ENCODE measurements at places on chromosomes 7 and 10. TPM values are rescaled to one million over a fixed set of nuclear protein-coding genes. Genes with fewer than 3 reads are reported as not detected.

The NKX6-2 gene
- not detected for polyA plus RNA-seq

The TSPAN33 gene
- 55.0 TPM for polyA plus RNA-seq

The PON1 gene
- not detected for polyA plus RNA-seq

The MKLN1 gene
- 19.3 TPM for polyA plus RNA-seq

The TMEM26 gene
- not detected for polyA plus RNA-seq

The ADGRA1 gene
- polyA plus RNA-seq = not detected

The PRPS1L1 gene
- polyA plus RNA-seq = not detected

The SSC4D gene
- polyA plus RNA-seq = not detected

The VIPR2 gene
- not detected for polyA plus RNA-seq

The ITIH5 gene
- not detected for polyA plus RNA-seq

The AQP1 gene
- polyA plus RNA-seq = not detected

The MSS51 gene
- polyA plus RNA-seq = 0.35 TPM

The LRRD1 gene
- polyA plus RNA-seq = not detected

The SOSTDC1 gene
- not detected for polyA plus RNA-seq

The FGFBP3 gene
- polyA plus RNA-seq = 2.2 TPM
